ENCODE measurements at places on chromosomes 7 and 10.

DNA sequence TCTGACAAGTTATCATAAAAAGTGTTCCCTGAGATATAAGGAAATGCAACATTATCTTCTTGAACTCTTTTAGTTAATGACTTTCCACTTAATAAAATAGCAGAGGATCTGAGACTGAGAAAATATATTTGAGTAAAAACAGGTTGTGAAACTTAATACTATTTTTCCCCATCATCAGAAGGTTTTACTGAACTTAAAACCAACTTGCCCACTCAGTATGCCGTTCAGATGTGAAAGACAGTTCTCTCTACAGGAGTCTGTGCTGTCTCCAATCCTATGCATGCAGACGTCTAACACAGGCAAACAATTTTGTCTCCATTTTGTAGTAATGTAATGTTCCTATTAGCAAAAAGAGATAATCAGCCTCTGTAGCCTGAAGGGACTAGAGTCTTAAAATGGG is 38.2 kb upstream of the CYP2C18 start:
- DNase-seq: no peak

DNA sequence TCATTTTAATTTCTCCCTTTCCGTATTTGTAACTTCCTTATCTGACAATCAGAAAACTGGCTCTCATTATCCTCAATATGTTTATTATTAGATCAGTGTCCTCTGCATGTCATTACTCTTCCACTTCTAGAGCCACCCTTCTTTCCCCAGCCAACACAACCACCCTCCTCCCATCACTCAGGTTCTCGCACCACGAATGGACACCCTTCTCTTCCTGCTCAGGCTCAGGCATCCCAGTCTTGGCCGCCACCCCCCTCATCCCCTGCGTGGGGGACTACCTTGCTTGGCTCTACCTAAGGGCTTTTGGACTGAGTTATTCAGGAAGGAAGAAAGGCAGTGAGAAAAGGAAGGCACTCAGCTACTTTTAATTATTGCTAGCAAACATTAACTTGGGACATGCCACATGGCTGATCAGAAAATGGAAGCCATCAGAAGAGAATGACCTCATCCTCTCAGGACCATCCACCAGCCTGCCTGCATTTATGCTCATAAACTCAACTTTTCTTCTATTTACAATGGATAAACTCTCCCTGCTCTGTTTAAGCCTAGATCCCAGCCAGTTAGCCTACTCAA is 199.9 kb upstream of the PLXNA4 start:
- no peak for DNase-seq

DNA sequence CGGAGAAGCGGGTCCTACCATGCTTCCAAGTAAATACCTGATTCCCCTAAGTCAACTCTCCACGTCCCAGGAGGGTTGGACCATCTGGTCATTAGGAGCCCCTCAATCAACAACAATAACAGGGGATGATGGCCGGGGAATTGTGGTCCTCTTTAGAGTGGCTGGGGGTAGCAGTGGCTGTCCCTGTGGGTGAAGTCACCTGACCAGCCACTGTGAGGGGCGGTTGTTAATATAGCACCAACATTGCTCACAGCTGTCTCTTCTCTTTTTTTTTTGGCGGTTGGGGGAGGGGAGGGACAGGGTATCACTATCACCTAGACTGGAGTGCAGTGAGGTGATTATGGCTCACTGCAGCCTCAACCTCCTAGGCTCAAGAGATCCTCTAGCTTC is 67.9 kb downstream of the SPDYE5 start:
- DNase-seq: no peak

- DNase-seq: no peak
These were observed 1.4 kb downstream of the ZNF438 start for GRCh38 chr10:31030260-31030659.

GRCh38 chr10:119777686-119778085 is 51.8 kb downstream of the INPP5F start:
- DNase-seq: no peak

DNA sequence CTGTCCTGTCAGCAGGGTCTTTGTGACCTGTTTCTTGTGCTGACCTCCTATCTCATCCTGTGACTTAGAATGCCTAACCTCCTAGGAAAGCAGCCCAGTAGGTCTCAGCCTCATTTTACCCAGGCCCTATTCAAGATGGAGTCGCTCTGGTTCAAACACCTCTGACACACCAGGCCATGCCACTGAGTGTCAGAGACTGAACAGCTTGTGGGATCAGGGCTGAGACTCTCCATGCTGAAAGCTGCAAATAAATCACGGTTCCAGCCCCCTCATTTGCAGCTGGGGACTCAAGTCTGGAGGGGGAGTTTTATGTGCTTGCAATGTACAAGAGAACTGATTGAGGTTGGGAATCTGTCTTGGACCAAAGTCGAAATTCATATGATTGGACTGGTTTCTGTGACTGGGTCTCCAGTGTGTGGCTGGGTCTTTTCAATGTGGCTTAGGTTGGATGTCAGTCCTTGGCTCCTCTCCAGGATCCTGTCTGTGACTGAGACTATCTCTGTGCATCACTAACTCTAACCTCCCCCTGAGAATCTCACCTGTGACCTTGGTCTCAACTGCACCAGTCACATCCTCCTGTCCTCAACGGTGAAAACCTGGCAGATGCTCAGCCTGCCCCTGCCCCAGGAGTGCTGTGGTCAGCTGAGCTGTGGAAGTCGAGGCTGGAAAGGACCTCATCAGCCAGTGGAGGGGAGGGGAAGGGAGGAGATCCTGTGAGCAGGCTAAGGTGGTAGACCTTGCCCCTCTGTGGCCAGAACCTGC is 11.7 kb downstream of the PRF1 start:
- no peak for DNase-seq

All from GM03348 (cell line).